ENCODE measurements at places on chromosomes 5 and 9.

- no peak for DNase-seq
Observed at GRCh38 chr5:172379481-172379880, 74.8 kb downstream of the SH3PXD2B start.

- DNase-seq, result peak; percentile 82
Observed at GRCh38 chr5:122076669-122077365, 1.2 kb downstream of the LOX start.

DNA sequence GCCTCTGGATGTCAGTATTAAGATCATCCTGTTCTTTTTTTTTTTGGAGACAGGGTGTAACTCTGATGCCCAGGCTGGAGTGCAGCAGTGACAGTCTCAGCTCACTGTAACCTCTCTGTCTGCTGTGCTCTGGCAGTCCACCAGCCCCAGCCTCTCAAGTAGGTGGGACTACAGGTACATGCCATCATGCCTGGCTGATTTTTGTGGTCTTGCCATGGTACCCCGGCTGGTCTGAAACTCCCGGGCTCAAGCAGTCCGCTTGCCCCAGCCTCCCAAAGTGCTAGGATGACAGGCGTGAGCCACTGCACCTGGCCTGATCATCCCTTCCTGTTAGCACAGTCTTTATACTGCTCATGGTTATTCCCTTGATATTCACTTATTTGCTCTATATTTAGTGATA, 3.5 kb downstream of the KDM4C start:
- DNase-seq, result no peak

DNA sequence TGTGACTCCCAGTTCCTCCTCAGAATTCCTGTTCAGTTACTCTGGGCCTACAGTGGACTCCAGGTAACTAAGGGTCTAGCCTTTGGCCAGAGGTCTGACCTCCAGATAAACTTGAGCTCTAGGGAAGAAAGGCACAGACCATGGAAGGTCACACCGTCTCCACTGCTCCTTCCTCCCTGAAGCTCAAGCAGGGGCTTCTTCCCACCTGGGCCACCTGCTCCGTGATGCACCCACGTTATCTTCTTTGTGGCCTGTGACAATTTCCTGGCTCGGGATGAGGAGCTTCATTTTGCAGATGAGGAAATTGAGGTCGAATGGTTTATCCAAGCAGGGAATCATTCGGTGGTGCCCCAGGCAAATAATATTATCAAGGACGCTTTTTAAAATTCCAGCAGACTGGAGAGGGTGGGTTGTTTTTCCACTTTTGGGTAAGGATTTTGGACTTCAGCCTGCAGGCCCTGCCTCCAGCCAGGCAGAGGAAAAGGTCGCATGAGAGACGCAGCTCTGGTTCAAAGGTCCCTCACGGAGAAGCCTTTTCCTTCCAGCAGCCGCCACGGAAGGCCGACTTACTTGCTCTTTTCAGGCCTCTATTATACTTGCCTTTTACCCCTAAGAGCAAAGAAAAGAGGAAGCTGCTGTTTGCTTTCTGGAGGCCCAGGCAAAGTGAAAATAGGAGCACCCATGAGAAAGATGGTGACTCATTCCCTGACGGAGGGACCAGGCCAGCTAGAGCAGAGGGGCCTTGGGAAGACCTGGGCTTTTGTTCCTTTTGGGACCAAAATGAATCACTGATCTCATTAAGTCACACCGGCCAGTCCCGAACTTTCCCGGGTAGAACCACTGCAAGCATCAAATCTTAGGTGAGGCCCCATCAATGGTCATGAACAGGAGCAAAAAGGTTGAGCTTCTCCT, 22.8 kb upstream of the DUSP1 start:
- DNase-seq, result peak; percentile 75

DNA sequence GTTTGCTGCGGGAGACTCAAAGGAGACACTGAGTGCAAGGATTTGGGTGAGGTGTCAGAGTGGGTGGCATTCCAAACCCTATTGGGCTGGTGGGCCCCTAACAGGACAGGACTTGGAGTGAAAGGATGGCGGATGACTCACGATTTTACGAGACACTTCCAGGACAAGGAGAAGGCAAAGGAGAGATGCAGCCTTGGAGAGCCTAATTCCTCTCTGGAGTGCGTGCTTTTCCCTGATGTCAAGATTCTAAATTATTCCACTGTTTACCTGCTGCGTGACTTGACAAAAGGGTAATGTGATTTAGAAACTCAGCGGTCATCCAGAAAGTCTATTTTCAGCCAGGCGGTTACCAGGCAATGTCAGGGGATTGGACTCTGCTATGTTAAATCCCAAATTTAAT, 41.6 kb upstream of the CD180 start:
- peak; percentile 32 for DNase-seq

- no peak for DNase-seq
Observed at GRCh38 chr5:103016167-103016566, 103.8 kb downstream of the GIN1 start.
